ENCODE measurements at places on chromosomes 7 and 10.

GRCh38 chr10:52257692-52258075 lies 56.4 kb upstream of the DKK1 start:
- no peak for DNase-seq

GRCh38 chr7:14606101-14606500 lies 296.4 kb downstream of the DGKB start:
- no peak for DNase-seq

DNA sequence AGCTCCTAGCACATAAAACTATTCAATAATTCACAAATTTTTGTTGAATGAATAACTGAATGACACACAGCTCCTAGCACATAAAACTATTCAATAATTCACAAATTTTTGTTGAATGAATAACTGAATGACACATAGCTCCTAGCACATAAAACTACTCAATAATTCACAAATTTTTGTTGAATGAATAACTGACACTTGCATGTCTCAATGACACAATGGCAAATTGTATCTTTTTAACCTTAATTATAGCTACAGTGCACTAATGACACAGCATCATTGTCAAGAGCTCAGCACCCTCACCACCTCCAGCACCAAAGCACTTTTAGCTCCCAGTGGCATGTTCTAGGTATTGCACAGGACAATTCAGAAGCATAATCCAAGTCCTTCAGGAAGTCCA lies 131.6 kb downstream of the PDE1C start:
- no peak for DNase-seq

DNA sequence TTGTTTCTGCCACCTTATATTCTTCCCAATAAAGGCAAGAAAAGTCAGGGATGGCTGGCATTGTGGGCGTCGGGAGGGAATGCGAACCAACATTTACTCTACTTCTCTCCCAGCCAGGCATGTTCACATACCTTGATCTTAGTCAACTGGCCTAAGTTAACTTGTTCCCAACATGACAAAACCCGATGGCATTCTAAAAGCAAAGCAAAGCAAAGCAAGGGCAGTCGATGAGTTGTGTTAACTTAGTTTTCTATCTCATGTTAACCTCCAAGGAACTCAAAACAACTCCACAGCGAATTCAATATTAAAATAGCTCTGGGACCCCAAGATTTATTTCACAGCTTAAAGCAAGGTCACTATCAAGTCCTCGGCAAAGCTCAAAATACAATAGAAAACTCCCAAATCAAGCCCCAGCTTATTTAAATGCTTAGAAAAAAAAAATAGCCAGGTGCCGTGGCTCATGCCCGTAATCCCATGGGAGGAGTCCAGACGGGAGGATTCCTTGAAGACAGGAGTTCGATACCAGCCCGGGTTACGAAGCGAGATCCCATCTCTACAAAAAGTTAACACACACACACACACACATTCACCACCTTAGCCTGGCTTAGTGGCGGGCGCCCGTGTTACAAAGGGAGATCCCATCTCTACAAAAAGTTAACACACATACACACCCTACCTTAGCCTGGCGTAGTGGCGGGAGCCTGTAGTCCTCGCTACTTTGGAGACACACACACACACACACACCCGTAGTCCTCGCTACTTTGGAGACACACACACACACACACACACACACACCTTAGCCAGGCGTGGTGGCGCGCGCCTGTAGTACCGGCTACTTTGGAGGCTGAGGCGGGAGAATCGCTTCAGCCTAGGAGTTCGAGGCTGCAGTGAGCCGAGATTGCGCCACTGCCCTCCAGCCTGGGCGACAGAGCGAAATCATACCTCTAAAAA lies 901 bp upstream of the CCNY start:
- no peak for DNase-seq

DNA sequence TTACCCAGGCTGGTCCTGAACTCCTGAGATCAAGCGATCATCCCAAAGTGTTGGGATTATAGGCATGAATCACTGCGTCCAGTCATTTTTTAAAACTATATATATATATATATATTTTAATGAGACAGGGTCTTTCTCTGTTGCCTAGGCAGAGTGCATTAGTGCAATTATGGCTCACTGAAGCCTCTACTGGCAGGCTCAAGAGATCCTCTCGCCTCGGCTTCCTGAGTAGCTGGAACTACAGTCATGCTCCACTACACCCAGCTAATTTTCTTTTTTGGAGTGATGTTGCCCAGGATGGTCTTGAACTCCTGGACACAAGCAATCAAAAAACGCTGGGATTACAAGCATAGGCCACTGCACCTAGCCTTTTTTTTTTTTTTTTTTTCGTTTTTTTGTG lies 55.3 kb upstream of the KAT6B start:
- DNase-seq: no peak

GRCh38 chr7:92815412-92815811 lies 21.0 kb downstream of the CDK6 start:
- DNase-seq: no peak

DNA sequence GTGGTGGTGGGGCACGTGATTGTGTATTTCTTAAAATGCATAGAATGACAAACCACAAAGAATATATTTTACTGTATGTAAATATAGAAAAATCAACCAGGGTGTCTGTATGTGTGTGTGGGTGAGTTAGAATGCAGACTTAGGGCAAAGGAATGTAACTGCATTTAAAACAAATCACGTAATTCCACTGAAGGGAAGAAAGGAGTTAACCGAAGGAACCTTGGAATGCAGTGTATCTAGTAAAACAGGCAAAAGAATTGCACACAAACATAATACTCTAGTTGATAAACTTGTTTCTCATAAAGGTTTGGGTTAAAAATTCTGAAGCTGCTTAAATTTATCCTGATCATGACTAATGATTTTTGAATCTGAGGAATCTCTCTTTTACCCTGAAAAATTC lies 134.9 kb downstream of the ADRA2A start:
- no peak for DNase-seq

DNA sequence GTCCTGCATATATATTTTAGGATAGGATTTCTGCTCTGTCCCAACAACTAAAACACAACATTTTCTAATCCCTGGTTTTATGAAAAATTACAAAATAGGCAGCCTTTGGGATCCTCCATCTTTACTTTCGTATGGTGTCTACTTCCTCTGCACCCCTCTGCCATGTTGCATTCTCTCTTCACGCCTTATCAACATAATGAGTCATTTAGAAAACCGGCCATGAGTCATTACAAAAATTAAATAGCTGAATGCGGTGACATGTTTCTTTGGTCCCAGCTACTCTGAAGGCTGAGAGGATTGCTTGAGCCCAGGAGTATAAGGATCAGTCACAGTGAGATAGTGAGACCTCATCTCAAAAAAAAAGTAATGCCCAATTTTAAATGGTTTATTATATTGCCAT lies 148.1 kb upstream of the CELF2 start:
- no peak for DNase-seq

DNA sequence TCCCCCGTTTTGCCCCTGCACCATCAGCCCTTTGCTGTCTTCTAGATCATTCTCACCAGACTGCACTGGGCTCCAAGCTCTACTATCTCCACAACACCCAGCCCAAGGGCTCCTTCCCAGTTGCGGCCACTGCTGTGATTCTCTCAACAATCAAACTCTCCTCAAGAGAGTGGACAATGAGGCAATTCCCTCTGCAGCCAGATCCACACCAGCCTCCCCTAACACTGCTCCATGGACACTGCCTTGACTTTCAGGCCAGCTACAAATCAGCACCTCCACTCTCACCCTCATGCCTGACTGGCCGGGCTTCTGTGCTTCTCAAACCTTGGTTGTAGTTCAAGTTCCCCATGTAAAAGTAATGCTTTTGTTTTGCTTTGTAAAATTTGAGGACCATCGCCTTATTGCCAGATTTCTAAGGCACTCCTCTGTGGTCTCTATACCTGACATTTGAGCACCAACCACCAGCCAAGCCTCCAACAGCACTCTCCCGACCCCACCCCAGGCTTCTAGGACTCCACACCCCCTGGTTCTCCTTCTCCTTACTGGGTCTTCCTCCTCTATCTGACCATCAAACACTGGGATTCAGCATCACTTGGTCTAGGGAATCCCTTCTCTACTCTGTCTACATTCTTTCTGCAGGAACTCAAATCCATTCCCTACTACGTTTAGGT lies 45.4 kb downstream of the PPIF start:
- no peak for DNase-seq

- DNase-seq: no peak
Observed at GRCh38 chr7:3191548-3191947, 109.5 kb upstream of the SDK1 start.

- DNase-seq: no peak
Observed at GRCh38 chr7:144019457-144019856, 19.3 kb downstream of the OR6B1 start.
